A673 (cell line): ENCODE measurements at places on chromosomes 16 and 17. TPM values are rescaled to one million over a fixed set of nuclear protein-coding genes. Genes with fewer than 3 reads are reported as not detected.
A peak's percentile ranks its signal among the peaks of the same experiment; 100 is the strongest.

DNA sequence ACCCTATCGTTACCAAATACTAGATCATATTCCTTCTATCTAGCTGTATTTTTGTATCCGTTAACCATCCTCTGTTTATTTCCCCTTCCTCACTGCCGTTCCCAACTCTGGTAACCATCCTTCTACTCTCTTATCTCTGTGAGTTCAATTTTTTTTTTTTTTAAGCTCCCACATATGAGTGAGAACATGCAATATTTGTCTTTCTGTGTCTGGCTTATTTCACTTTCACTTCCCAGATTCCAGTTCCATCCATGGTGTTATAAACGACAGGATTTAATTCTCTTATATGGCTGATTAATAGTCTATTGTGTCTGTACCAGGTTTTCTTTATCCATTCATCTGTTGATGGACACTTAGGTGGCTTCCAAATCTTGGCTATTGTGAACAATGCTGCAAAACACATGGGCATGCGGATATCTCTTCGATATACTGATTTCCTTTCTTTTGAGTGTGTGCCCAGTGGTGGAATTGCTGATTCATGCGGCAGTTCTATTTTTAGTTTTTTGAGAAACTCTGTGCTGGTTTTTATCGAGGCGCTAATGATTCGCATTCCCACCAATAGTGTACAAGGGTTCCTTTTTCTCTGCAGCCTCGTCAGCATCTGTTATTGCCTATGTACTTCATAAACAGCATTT lies 599.6 kb downstream of the TMEM114 start:
- DNase-seq: no peak

- no peak for DNase-seq
Observed at GRCh38 chr16:19177111-19177739, 9.2 kb downstream of the SYT17 start.

Gene NDRG4
- 0.28 and 0.66 TPM in 2 replicates for total RNA-seq

DNA sequence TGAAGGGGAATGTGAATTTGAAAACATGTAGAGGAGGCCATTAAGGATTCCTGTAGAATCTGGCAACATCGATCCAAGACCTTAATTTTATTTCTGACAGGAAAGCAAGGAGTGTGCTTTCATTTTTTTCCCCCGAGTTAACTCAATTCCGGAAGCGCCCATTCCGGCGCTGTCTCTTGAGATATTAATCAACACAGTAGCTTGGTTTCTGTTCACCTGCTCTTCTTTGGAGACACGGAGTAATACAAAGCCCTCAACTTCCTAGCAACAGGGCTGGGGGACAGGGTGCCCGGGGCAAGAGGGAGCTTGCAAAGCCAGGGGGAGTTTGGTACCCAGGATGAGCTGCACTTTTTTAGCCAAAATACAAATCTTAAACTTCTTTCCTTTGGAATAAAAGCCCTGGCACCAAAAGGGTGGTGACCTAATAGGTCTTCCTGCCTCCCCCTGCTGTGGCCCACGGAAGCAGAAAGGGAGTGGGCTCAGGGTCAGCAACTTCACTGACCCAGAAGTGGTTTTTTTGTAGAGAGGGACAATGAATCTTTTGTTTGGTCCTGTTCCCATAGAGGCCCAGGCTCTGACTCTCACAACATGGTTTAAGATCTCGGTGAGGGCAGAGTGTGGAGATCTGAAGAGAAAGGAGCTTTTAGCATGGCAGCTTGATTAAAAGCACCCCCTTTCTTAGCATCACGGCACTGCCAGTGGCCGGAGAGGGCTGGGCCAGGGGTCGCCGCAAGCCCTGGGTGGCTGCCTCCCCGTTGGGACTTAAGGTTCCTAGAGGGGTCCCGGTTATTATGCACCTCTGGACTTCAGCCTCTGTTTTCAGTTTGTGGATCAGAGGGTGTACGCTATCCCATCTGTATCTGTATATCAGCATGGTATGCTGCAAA lies 207.3 kb downstream of the CCDC182 start:
- DNase-seq: no peak

DNA sequence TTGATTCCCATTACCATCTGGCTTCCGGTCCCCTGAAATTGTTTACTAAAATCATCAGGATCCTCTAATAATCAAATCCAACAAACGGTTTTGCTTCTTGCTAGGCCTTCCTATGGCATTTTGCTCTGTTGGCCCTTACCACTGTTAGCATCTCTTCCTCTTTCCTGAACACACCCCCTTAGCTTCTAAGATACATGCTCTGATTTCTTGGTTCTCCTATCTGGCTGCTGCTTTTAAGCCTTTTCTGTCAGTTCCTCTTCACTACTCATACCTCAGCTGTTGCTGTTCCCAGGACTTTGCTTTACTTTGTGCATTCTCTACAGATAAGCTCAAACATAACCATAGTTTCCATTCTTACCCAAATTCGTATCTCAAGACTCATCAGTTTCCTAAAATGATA lies 11.4 kb downstream of the CAPNS2 start:
- DNase-seq: no peak

DNA sequence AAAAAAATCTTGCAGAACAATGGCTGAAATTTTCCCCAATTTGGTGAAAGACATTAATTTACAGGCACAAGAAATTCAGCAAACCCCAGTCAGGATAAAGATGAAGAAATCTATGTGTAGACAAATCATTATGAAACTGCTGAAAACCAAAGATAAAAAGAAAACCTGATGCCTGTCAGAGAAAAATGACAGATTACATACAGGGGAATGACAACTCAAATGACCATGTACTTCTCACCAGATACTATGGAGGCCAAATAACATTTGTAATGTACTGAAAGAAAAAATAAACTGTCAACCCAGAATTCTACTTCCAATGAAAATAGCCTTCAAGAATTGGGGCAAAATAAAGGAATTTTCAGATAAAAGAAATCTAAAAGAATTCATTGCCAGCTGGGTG lies 7.2 kb upstream of the XAF1 start:
- no peak for DNase-seq

Gene CES1
- total RNA-seq: 523 and 625 TPM in 2 replicates

Gene OR2C1
- not detected in 2 replicates for total RNA-seq

DNA sequence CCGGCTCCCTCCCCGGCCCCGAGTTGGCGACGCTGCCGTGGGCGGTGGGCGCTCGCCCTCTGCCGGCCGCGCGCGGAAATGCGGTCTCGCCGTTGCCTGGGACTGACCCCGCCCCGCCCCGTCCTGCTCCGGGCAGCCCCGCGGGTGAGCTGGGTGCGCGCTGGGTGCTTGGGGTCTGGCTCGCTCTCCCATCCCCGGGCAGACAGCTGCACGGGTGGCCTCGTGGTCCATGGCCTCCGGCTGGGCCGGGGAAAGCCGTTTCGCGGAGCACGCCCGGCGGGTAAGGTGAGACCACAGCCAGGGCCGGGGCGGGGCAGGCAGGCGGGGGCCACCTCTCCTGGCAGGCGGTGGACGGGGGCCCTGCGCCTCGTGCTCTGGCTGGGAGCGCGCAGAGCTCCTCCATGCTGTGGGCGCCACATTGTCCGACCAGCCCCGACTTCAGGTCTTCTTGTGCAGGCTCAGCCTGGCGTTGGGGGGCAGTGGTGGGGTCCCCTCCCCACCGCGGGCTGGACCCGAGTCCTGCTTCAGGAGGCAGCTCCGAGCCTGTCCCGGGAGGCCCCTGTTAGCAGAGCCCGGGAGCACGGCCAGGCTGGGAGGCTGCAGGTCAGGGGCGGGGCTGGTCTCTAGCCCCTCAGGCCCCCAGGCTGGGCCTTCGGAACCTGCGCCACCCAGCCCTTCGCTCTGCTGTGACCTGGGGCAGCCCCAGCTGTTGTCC lies 7.0 kb upstream of the C1QTNF8 start:
- peak; percentile 59 for DNase-seq

Gene ZPBP2
- not detected in 2 replicates for total RNA-seq

Gene ST6GALNAC2
- total RNA-seq: not detected in 2 replicates

DNA sequence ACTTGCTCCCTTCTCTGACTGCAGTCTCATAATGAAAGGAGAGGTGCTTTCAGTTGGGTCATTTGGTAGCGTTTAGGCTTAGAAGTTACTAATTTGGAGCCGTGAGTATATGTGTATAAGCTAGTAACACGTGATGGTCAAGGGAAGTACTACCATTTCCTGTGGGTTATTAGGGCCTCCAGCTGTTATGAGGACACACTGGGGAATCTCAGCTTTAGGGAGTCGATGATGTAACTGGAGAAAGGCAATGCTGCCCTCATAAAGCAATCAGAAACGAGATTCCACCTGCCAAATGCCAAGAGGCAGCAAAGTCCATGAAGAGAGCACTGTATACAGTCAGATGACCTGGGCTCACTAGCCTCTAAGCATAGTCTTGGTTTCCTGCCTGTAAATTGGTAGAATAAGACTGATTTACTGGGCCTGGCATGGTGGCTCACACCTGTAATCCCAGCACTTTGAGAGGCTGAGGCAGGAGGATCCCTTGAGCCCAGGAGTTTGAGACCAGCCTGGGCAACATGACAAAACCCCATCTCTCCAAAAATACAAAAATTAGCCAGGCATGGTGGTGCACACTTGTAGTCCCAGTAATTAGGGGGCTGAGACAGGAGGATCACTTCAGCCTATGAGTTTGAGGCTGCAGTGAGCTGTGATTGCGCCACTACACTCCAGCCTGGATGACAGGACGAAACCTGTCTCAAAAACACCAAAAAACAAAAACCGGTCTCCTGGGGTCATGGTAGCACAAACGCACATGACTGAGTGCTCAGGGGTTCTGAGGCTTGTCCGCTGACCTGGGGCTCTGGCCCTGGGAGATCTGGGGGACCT lies 53.0 kb downstream of the SF3B3 start:
- DNase-seq: peak; percentile 48

DNA sequence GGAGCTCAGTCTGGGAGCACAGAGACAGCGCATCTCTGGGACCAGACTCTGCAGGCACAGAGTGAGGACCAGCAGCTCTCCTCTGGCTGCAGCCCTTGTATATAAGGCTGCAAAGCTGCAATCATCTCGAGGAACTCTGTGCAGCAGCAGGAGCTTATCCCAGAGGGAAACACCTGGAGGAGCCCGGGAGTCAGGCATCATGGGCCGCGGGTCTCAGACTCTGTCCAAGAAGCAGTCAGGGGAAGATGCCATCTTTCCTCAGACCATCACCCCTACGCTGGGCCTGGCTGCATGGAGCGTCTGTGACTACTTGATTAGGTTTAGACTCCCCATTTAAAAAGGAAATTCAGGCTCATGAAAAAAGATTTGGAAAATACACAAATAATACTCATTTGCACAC lies 122.0 kb downstream of the IRF8 start:
- no peak for DNase-seq

Gene RNF222
- not detected in 2 replicates for total RNA-seq

GRCh38 chr16:1333854-1334700 lies 632 bp downstream of the BAIAP3 start:
- no peak for DNase-seq

DNA sequence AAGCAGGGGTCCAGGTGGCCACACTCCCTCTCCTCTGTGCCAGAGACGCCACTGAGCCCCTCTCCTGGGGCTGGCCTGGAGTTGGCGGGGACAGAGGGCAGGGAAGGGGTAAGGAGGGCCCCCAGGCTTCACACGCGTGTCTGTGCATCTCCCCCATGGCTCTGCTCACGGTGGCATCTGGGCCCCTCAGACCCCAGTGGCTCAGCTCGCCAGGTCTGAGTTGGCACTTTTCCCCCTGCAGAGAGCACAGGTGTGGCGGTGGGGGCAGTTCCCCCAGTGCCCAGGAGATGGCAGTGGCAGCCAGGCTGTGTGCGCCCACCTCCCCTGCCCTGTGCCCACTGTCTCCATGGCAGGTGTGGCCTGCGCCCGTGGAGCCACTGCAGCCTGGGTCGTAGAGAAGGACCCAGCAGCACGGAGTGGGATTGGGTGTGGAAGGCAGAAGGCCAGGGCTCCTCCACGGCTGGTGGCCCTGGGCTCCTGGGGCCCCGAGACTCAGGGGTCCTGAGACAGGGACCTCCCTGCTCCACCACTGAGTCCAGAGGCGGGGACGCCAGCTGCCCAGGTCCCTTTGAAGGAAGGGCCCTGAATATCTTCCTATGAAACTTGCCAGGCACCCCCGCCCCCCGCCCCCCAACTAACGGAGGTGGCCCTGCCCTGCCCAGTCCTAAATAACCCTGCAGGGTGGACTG lies 4.3 kb upstream of the APRT start:
- DNase-seq: peak; percentile 50

DNA sequence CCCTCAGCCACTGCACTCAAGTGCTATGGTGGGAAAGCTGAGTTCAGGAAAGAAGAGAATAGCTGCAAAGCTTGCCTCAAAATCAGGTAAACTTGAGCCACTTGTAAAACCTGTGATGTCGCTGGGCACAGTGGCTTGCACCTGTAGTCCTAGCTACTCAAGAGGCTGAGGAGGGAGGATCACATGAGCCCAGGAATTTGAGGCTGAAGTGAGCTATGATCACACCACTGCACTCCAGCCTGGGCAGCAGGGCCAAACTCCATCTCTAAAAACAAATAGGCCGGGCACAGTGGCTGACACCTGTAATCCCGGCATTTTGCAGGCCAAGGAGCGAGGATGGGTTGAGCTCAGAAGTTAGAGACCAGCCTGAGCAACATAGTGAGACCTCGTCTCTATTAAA lies 26.4 kb upstream of the SMURF2 start:
- DNase-seq: no peak

Gene STAT5B
- 11.2 and 14.9 TPM in 2 replicates for total RNA-seq
